ENCODE measurements at places on chromosomes 12 and 14.

GRCh38 chr14:88272390-88273269 is 50.4 kb downstream of the KCNK10 start:
- no peak for DNase-seq

DNA sequence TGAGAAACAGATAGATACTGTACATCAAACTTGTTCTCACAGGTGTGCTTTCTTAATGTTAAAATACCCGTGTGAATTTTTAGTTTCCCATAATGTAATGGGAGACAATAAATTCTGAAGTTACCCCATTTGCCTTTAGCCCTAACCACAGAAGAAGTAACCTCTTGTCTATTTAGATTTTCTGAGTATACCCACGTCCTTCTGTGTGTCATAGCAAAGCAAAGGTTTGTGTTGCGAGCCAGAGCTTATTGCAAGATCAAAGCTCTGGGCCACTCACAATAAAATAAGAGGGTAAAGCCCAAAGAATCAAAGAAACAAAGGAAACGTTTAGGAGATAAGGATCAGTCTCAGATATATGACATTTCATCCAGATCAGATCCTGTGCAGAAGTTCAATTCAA is 73.9 kb downstream of the BMP4 start:
- DNase-seq = no peak

- no peak for DNase-seq
These were observed 5.2 kb upstream of the C12orf56 start for GRCh38 chr12:64395739-64396138.

DNA sequence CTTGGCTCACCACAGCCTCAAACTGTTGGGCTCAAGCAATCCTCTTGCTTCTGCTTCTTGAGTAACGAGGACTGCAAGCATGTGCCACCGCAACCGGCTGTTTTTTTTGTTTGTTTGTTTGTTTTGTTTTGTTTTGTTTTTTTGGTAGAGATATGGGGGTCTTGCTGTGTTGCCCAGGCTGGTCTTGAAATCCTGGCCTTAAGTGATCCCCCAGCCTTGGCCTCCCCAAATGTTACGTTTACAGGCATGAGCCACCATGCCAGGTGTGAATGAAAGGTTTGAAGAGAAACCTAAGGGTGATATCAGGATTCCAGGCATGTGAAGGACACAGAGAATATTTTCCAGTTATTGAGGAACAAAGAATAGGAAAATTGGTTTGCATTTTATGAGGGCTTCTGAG is 45.0 kb downstream of the ANO6 start:
- DNase-seq = no peak

GRCh38 chr14:44300916-44301315 is 206.2 kb downstream of the FSCB start:
- DNase-seq = no peak

GRCh38 chr14:98725676-98726075 is 546.3 kb downstream of the BCL11B start:
- DNase-seq = no peak

All from stimulated activated CD4-positive, alpha-beta T cell treated with anti-CD3 and anti-CD28 coated beads, Interleukin-1b, Interleukin-23, amount 100 ng/mL, for 48 hours (primary cell).